ENCODE measurements at places on chromosomes 1 and 21.
A peak's percentile ranks its signal among the peaks of the same experiment; 100 is the strongest.

DNA sequence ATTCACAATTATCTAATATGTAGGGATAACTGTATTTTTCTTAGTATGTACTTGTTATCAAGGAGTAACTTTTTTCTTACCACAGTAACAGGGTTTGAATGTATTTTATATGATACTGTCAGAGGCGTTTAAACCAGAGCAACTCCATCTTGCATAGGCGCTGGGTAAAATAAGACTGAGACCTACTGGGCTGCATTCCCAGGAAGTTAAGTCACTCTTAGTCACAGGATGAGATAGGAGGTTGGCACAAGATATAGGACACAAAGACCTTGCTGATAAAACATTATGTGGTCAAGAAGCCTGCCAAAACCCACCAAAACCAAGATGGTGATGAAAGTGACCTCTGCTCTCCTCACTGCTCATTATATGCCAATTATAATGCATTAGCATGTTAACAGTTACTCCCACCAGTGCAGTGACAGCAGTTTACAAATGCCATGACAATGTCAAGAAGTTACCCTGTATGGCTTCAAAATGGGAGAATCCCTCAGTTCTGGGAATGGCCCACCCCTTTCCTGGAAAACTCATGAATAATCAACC, 64.8 kb downstream of the RPE65 start:
- DNase-seq: no peak

GRCh38 chr1:96634883-96635282, 86.7 kb upstream of the PTBP2 start:
- DNase-seq: no peak

DNA sequence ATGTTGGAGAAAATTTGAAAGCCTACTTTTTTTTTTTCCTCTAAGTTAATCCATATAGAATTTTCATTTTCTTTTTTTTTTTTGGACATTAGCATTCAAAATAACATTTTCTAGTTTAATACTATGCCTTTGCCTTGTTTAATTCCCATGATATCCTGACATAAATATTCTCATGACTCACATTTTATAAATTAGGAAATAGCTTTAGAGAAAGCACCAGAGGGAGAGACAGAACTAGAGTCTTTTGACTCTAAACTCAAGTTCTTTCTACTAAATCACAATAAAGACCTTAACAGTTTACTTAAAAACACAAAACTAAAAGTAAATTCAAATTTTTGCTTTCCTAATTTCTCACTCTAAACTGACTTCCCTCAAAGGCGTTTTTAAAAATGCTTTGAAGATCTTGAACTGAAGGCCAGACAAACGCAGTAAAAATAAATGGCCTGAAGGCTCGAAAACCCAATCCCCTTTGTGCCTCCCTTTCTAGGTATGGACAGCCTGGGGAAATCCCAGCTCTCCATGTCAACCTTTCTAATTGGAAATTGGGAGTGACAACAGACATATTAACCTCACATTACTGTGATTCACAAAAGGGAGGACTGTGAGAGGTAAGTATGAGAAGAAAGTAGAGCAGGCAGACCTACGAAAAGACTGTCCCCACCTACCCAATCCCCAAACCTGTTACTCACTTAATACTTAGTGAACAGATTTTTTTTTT, 104.6 kb downstream of the ENAH start:
- DNase-seq: no peak

DNA sequence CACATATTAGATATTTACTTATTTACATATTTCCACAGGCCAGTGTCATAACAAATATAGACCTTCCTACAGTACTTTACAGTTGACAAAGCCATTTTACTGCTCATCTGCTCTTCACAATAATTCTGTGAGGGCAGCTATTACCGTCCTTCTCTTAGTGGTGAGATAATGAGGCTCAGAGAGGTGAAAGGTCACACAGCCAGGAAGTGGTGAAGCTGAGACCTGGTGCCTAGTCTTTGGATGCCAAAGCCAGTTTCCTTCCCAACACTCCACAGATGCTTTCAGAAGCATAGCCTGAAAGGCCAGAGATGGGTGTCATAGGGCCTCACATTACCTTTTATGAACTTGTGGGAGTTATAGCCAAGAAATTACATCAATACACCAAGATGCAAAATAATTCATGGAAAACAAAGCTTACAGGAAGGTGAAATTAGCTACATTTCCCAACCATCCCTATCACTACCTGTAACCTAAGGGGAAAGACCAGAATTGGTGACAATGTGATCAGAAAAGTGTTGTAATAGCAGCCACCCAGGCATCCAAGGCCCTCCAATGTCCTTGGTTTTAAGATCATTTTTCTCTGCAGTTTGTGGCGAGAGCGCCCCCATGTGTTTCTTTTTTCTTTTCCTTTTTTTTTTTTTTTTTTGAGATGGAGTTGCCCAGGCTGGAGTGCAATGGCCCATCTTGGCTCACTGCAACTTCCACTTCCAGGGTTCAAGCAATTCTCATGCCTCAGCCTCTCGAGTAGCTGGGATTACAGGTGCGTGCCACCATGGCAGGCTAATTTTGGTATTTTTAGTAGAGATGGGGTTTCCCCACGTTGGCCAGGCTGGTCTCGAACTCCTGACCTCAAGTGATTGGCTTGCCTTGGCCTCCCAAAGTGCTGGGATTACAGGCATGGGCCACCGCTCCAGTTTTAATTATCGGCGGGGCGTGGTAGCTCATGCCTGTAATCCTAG, 26.5 kb upstream of the RPL11 start:
- DNase-seq: peak; percentile 20

- no peak for DNase-seq
Measured at GRCh38 chr1:8976896-8977450, 31.3 kb downstream of the CA6 start.

DNA sequence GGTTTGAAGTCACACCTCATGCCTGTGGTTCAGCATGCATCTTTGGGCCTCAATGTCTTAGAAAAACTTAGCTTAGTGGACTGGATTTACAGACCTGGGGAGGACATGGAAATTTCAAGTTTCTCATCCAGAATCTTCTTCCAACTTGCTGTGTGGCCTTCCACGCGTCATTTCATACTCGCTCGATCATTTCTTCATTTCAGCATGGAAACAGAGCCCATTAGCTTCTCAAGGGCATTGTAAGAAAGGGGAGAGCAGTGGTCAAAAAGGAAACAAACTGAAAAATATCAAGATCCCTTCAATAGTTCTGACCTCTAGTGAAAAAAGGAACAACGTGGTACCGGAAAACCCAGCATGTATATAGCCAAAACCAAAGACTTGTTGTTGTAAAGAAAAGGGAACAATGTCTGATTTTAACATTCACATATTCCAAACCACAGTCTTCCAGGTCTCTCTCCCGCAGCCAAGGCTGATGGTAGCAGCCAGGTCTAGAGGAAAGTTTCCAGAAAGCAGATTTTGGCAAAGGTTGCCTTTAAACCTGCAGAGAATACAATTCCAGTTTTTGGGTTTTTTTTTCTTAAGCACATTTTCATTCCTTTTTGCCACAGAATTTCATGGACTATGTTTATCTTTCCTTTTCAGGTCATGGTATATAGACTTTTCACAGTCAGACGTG, 97.0 kb upstream of the CDC42BPA start:
- no peak for DNase-seq

DNA sequence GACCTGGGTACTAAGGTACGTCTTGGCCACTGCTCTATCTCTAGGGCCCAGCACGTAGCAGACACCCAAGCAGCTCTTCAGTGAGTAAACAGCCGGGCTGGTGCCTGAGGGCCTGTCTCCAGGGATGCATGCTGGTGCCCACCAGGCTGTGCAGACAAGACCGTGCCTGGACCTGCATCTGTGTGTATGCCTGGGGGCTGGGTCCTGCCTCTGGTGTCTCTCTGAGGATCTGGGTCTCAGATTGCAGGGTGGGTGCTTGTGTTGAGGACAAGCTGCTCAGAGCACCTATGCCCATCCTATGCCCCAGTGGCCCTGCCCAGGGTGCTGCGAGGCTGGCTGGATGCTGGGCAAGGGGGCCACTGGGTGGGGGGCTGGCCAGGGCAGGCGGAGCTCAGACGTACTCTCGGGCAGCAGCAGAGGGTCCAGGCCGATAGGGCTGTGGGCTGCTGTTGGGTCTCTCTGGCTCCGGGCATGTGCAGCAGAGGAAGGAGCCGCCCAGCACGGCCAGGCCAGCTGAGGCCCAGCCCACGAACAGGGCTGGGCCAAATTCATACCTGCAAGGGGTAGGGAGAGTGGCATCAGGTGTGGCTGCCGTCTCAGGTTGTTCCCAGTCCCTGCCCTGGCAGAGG, 4.4 kb downstream of the CLDN19 start:
- no peak for DNase-seq

GRCh38 chr1:68459796-68460195, 10.0 kb upstream of the RPE65 start:
- DNase-seq: no peak

GRCh38 chr1:218878369-218878768, 295.3 kb upstream of the LYPLAL1 start:
- DNase-seq: no peak

DNA sequence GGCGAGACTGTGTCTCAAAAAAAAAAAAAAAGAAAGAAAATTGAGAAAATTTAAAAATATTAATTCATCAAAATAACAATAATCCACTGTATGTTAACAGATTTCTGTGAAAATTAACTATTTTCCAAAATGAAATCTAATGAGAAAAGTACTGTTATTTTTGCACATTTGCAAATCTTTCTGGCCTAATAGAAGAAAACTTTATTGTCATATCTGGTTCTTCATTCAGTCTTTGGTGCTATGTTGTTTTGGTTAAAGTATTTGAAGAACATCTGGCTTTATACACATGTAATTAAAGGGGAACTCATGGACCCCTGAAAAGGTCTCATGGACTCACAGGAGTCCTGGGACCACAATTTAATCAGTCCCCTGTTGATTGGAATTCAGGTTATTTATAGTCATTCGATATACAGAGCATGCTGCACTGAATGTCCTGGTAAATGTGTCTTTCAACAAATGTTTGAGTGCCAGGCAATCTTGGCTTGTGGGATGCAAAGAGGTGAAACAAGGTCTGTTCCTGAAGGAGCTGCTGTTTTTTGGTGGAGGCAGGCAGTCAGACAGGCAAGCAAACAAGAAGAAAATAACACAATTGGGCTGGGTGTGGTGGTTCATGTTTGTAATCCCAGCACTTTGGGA, 9.0 kb downstream of the AK4 start:
- DNase-seq: no peak

GRCh38 chr1:36542962-36543515, 60.3 kb upstream of the CSF3R start:
- no peak for DNase-seq

DNA sequence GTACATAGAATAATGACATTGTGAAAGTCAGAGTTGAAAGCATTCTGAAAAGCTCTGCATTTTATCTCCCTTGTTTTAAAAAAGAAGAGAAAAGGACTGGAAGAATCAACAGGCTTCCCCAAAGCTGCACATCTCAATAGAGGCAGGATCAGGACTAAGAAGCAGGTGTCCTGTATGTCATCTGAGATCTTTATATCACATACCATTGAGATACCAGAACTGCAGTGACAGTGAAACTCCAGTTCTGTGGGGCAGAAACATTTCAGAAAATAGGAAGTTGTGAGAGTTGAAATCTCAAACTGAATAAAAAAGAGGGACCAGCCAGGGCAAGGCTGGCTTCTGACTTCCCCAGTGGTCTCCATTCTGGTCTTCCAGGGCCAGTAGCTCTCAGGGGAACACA, 33.0 kb upstream of the SH2D1B start:
- DNase-seq: no peak

- DNase-seq: no peak
Measured at GRCh38 chr1:101592845-101593244, 356.0 kb downstream of the S1PR1 start.

GRCh38 chr1:200971955-200972711, 51.4 kb downstream of the KIF21B start:
- no peak for DNase-seq

- no peak for DNase-seq
Measured at GRCh38 chr1:86748622-86749373, 44.4 kb downstream of the SH3GLB1 start.

DNA sequence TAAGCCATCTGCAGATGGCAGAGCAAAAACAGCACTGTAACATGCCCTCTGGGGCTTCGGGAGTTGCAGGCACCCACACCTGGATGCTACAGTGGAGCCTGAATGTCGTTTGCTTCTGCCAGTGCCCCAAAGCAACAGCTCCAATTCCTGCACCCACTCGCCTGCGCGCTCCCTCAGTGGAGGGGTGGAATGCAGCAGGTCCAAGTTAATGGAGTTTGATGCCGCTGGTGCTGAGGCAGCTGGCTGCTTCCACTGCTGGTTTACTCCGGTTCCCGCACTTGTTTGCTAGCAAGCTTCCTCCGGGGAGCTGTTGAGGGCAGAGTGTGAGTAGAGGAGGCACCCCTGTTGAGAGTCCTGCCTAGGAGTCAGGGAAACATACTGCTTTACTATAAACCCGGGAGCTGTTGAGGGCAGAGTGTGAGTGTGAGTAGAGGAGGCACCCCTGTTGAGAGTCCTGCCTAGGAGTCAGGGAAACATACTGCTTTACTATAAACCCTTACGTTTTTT, 584.0 kb upstream of the TMPRSS15 start:
- DNase-seq: no peak

DNA sequence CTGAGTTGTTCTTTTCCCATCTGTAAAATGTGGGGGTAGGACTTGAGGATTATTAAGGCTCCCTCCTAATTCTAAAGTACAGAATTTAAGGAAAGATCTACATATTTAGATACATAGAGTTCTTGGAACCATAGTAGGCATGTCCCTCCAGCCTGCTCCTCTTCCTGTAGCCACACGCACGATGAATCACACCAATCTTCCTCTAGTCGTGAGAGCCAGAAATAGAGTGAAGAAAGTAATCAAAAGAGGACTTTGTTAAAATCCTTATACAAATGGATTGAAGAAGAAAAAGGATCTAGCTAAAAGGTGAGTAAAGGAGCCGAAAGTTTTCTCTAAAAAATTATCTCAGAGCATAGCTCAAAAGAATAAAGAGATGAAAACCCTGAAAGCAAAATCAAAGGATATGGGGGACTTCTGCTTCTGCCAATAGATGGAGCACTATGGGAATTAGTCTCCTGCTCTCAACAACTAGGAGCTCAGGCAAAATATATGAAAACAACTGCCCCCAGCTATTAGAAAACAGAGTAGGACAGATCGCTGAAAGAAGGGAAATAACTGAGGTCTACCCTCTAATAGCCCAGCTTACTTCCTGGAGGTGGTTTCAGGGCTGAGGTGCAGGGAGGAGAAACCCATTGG, 8.5 kb downstream of the C1orf141 start:
- DNase-seq: no peak

- no peak for DNase-seq
Measured at GRCh38 chr1:105416261-105416660, 1640.2 kb upstream of the PRMT6 start.

GRCh38 chr1:22197644-22198043, 54.7 kb upstream of the WNT4 start:
- DNase-seq: no peak

GRCh38 chr1:223739366-223740037, 27.2 kb downstream of the CAPN2 start:
- DNase-seq: no peak

DNA sequence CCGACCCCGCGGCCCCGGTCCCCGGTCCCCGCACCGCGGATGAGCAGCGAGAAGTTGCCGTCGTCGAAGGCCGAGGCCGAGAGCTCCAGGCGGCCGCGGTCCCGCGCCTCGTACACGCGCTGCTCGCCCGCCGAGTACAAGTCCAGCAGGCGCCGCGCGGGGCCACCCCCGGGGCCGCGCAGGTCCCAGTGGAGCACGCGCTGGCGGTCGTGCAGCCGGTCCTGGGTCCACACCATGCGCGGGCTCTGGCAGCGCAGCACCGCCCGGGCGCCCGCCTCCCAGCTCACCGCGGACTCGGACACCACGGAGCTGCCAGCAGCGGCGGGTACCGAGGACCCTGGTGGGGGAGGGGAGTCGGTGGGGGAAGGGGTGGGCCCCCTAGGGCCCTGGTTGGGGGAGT, 2.9 kb downstream of the MXRA8 start:
- no peak for DNase-seq

Measured in AML-193 (cell line).